NAMALWA (cell line): ENCODE measurements at places on chromosomes 7 and 10.

- DNase-seq, result no peak
These were observed 60.4 kb downstream of the ARMH3 start for GRCh38 chr10:101995451-101996063.

DNA sequence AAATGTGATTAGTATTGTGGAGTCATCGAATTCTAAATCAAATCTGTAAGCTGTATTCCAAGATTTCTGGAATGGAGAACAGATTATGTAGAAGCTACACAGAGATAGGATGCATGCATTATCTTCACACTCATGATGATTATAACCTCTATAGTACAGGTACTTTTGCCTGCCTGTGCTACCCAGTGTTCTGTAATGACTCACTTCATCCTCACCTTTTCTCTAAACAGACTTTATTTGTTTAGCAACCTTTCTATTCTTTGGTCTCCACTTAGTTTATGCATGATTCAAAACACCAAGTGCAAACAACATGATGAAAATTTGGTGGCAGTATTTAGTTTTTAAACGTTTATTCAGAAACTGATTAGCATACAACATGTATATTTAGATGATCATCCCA, 68.4 kb upstream of the PRPS1L1 start:
- no peak for DNase-seq

DNA sequence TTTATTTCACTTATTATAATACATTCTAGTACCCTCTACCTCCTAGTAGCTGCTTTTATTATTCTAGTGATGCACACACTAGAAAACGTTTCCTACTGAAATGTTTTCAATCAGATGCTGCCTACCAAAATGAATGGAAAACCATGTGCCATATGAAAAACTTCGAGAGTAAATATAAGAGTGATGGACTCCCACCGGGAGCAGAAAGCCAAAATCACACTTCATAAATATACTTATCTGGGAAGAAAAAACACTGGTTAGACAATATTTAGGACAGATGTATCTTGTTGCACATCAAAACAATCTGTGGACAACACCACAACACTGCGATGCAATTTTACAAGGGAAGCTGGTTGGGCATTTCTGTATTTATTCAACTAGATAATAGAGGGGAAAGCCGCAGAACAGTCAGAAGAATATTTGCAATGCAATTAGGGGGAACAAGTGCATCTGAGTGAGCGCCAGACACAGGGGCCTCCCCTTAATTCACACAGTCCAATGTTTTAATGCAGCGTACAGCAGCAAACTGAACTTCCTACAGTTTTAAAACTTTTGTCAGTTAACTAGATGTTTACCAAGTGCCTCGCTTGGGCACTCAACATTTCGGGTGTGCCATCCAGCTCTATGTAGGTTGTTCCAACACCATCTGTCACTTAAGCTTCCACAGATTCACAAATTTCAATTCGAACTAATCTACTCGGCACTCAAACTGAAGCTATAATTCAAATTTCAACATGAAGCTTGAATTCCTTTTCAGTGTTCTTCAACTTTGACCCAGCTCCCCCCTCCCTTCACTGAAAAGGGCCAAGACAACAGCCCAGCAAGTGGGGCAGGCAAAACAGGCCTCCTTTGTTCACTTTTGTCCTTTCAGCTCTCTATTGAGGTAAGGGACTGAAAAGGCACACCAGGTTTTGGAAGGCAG, 7.4 kb downstream of the NRCAM start:
- no peak for DNase-seq

DNA sequence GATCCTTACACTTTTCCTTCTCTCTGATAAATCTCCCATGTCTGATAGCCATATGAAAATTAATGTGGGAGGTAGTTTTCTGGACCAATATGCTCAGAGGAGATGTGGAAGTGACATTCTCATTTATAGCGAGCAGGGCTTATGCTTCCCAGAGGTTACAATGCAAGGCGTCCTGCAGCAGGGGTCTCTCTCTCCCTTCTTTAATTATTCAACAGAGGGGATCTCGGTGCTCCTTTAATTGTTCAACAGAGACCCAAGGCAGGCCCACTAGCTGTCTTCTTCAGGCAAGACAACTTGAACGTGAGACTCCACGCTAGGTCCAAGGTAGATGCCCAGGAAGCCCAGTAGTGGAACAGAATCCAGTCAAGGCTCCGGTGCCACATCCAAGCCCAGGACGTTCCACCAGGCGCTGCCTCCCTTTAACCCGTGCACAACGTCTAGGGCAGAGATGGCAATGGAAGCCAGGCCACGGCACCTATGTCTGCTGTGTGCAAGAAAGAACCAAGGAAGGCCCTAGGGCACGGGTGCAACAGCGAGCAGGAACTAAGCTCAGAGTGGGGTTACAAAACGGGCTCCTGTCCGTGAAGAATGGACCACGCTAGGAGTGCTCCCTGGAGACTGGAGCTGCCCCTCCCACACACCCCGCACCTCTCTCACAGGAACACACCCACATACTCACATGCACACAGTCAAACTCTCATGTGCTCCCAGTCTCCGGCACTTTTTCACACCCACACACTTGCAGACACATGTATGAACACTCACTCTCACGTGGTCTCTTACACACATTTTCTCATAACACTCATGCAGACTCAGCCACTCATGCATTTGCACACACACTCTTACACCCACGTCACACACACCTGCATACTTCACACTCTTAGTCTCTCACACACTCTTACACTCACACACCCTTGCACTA, 230.4 kb downstream of the TNS3 start:
- DNase-seq, result peak; percentile 13

DNA sequence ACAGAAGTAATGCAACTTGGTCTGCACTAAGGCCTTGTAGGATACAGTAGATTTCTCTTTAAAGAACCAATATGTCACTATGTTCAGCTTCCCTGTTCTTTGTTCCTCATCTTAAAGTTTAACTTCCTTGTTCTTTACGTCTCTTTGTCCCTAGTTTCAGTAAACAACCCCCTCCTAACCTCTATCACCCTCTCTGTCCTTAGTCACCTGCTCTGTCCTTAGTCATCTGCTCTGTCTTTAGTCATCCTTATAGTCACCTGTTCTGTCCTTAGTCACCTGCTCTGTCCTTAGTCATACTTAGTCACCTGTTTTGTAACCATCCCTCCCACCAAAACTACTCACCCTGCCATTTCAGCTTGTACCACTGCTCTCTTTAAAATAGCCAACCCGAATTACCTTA, 144.6 kb upstream of the TMEM106B start:
- no peak for DNase-seq

DNA sequence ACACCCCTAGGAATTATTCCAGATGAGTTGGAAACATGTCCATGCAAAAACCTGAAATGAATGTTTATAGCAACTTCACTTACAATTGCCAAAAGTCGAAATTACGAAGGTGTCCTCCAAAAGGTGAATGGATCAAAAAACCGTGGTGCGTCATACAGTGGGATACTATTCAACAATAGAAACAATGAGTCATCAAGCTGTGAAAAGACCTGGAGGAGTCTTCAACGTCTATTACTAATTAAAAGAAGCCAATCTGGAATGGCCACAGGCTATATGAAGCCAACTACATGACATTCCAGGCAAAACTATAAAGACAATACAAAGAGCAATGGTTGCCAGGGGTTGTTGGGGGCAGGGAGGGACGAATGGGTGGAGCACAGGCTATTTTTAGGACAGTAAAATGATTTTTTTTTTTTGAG, 12.6 kb upstream of the PPP2R2D start:
- DNase-seq, result no peak

- DNase-seq, result no peak
These were observed 33.2 kb downstream of the WBP1L start for GRCh38 chr10:102776779-102777456.

GRCh38 chr7:139230484-139230773, 608 bp upstream of the UBN2 start:
- no peak for DNase-seq

DNA sequence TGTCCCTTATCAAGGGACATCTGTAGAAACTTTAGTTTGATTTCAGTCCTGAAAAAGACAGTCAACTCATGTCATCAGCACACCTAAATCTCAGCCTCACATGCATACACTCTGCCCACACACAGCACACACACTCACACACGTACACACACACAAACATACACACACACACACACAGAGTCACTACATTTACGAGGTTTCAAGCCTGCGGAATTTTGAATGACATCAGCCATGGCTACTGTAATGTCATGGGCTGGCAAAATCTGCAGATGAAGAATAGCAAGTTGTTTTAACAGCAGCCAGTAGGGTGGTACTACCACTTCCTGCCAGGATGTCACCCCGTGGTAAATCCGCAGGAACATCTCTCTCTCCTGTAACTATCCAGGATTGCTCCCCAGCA, 37.1 kb upstream of the EZH2 start:
- no peak for DNase-seq

- no peak for DNase-seq
These were observed 103.5 kb downstream of the RAB18 start for GRCh38 chr10:27607591-27607990.

DNA sequence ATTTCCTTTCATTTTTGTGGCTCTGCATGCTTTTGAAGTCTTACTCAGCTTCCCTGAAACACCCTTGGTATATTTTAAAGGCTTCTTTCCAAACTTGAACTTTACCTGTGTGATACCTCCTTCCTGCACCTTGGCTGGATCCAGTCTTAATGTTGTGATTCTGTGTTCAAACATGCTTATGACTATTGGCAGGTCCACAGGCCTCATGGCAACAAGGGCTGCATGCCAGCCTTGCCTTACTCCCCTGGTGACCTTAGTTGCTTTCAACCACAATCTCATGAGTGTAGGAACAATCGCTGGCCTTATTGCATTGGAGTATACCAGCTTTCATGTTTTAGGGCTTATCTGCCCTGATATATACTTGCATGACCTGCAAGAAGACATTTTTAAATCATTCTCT, 238.7 kb downstream of the KIF20B start:
- no peak for DNase-seq

DNA sequence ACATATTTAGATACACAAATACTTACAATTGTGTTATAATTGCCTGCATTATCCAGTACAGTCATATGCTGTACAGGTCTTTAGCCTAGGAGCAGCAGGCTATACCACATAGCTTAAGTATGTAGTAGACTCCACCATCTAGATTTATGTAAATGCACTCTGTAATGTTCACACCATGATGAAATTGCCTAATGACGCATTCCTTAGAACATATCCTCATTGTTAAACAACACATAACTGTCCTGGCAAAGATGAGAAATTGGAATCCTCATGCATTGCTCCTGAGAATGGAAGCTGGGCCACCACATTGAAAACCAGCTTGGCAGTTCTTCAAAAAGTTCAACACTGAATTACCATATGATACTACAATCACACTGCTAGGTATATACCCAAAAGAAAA, 1002.8 kb upstream of the CELF2 start:
- DNase-seq, result no peak

- DNase-seq, result peak; percentile 63
These were observed 1073.0 kb downstream of the XPNPEP1 start for GRCh38 chr10:108850138-108850854.

- peak; percentile 11 for DNase-seq
These were observed 199.0 kb upstream of the RHOBTB1 start for GRCh38 chr10:61142987-61143386.

GRCh38 chr10:89301721-89302445, at the start of gene IFIT2:
Gene IFIT2, plus strand, starts transcription at chr10:89302046. Its CDS starts 78 bp downstream, at chr10:89302124.
- DNase-seq, result peak; percentile 86

- no peak for DNase-seq
These were observed 177.0 kb upstream of the ZMIZ1 start for GRCh38 chr10:78891741-78892140.

- no peak for DNase-seq
These were observed 14.0 kb downstream of the C10orf88 start for GRCh38 chr10:122939856-122940543.

GRCh38 chr7:53191836-53192443, 156.5 kb downstream of the POM121L12 start:
- no peak for DNase-seq

DNA sequence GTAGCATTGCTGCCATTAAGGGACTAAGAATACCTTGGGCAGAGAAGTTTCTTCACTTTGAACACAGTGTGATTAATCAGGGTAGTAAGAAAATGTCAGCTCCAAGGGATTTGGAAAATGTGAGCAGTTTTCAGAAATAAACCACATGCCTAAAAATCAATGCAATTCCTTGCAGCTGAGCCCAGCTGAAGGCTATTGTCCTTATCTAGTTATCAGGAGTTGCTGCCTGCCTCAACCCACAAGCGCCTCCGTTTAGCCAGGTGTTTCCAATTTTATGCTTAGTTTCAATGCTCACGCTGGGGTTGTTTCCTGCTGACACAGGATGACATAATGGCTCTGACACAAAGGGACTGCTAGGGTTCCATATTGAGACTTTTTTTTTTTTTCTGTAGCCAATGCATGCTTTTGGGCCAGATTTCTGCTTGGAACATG, 132.3 kb upstream of the ANK3 start:
- DNase-seq, result no peak

DNA sequence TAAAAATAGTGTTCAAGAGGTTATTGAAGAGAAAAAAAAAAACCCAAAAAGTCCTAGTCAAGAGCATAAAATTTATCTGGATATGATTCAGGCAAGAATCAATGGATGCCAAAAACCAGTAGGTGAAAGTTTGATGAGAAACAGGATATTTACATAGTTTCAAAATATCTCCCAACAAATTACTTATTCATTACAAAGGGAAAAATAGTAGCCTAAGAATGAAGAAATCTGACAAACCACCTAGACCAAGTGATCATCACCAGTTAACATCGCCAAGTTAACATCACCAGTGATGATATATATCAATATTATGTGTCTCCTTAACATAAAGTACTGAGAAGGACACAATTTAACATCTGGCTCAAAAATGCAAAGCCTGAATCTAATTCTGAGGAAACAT, 85.2 kb downstream of the RNLS start:
- DNase-seq, result no peak

- DNase-seq, result peak; percentile 17
These were observed 595.0 kb downstream of the GRM8 start for GRCh38 chr7:126657599-126658358.

DNA sequence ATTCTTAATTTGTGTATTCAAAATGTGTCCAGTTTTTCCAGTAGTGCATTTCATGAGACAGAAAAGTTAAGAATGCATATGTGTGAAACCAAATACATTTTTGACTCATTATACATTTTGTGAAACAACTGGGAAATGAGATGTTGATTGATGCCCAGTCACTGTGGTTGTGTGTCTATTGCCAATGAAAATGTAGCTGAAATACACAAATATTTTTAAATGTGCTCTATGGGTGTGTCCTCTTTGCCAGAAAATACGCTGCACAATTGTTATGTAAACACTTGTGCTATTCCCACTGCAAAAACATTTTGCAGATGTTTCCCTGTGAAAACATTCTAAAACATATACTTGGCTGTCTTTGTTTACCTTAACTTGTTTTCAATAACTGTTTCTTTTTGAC, 395.2 kb downstream of the TFEC start:
- no peak for DNase-seq

DNA sequence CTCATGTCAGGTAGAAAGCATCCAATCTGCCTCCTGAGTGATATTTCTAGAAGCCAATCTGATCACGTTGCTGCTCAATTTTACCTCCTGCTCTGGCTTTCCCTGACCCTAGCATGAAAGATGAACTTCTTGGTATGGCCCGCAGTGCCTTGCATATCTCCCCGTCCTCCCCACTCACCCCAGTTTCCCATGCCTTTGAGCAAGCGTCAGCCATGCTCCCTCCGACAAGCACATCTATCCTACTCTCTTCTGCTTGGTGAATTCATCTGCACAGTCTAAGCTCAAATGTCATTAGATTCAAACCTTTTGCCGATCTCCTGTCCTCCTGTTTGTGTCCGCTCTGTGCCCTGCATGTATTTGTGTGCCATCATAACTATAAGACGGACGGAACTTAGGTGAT, 6.2 kb upstream of the TBXAS1 start:
- no peak for DNase-seq
